Cardiac fibroblast (primary cell): ENCODE measurements at places on chromosomes 3 and 15.

- peak; percentile 3 for DNase-seq
These were observed 978.6 kb downstream of the PLOD2 start for GRCh38 chr3:145182196-145182911.

DNA sequence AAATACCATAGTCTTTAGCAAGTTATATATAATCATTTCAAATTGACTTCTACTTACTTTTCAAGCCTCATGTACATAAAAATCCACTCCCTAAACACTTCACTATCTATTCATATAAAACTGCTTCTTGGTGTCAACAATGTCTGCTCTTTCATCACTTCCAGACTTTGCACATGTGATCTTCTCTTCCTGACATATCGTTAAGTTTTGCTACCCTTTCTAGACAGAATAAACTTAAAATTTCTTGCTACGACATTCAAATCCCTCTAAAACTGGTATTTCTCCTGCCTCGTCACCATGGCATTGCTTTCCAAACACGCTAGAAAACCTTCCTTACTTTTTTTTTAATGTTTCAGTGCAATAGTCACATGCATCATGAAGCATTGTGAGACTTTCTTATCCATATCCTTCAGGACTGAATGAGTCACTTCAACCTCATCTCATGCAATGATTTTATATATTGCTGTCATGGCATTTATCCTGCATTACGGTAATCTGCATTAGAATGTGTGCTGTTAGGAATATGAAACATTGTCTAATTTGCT is 122.8 kb downstream of the GMNC start:
- peak; percentile 48 for DNase-seq

- DNase-seq = no peak
These were observed 722 bp upstream of the POGLUT1 start for GRCh38 chr3:119468041-119468440.

- no peak for DNase-seq
These were observed 160.4 kb downstream of the PPM1L start for GRCh38 chr3:160916472-160916871.

DNA sequence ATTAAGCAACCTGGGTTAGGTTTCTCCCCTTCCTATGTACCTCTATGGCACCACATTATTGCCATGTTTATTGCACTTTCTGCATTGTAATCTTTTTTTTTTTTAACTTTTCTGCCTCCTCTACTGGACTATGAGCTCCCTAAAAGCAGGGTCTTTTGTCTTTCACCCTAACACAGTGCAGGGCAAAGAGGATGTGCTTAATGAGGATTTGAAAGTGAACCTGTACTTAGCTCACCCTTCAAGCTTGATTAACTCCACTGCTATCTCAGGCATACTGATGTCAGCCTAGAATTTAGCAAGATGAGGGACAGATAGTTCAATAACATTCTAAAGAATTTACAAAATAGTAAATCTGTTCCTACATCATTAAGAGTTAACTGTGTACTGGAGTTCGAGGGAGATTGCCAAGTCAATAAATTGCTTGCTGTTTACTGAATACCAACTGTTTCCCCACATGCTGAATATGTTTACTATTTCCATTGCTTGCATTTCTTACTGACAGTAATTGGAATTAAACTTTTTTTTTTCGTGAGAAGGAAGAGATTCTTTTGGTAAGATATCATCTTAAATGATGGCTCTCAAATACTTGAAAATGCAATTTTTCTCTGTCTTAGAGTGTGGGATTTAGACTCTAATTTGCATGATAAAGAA is 15.7 kb upstream of the PPARG start:
- no peak for DNase-seq

- DNase-seq = no peak
These were observed 43.5 kb downstream of the CEMIP start for GRCh38 chr15:80822676-80823075.
